ENCODE measurements at places on chromosomes 4 and X.
A peak's percentile ranks its signal among the peaks of the same experiment; 100 is the strongest.

GRCh38 chr4:139734201-139734874 is 68.7 kb downstream of the MGST2 start:
- DNase-seq = peak; percentile 51

GRCh38 chr4:9953089-9953488 is 68.2 kb downstream of the SLC2A9 start:
- DNase-seq = no peak

- DNase-seq = no peak
Observed at GRCh38 chrX:119477812-119478232, 9.6 kb downstream of the SLC25A5 start.

GRCh38 chr4:12165616-12166015 is 736.9 kb upstream of the HS3ST1 start:
- DNase-seq = no peak
